ENCODE measurements at places on chromosomes 2 and 18. TPM values are rescaled to one million over a fixed set of nuclear protein-coding genes. Genes with fewer than 3 reads are reported as not detected.

Gene SLC11A1
- total RNA-seq = 122 TPM

Gene SLC8A1
- 13.7 TPM for total RNA-seq

Gene GAL3ST2
- total RNA-seq = 2.2 TPM

Gene BMP10
- total RNA-seq = not detected

Gene RAX
- total RNA-seq = not detected

Gene ZNF396
- total RNA-seq = 4.1 TPM

Gene MYO7B
- total RNA-seq = 0.78 TPM

Gene KIF5C
- total RNA-seq = 7.3 TPM

Gene PJVK
- 1.8 TPM for total RNA-seq

DNA sequence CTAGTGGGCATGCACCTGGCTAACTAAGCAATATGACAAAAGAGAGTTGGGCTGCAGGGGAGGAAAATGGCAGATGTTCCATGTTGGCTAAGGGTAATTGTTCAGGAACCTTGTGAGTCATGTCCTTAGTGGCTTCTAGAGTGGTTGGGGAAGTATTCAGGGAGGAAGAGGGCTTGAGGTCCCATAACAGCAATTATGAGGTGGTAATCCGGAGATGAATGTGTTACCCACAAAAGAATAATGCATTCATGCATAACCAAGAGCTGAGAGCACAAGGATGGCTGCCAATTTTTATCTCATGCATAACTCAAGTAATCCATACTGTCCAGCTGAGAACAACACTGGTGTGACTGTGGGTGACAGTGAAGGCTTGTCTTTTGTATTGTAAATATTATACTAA lies 42.9 kb downstream of the TMEFF2 start:
- no peak for DNase-seq

DNA sequence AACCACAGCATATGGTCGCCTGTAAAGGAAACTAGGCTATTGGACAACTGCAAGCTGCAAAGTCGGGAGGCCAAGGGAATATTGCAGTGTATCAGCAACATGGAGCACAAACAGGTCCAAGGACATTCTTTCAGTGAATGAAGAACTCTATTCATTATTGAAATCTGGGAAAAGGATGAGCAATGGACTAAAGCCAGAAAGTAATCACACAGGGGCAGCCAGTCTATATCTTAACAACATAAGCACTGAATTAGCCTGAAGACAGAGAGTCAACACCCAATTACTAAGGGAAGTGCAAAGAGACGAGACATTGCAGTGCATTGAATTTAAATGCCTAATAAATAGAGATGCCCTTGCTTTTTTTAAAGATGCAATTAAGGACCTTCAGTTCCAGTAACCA lies 615.5 kb upstream of the SETBP1 start:
- no peak for DNase-seq

DNA sequence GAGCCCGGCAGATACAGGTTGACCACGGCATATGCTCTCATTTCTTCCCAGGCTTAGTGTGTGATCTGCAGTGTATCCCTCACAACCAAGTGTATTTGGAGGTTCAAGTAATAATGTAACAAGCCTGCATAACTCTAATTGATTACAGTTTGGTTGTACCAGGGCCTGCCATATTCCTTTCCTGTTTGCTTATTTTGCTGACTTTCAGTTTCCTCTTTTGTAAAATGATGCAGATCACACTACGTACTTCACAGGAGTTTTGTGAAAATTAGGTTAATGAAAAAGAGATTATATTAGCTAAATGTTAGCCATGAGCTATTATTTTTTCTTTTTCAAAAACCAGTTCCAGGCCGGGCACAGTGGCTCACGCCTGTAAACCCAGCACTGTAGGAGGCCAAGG lies 25.8 kb downstream of the SLC3A1 start:
- no peak for DNase-seq

GRCh38 chr2:239265681-239266433 lies 135.0 kb downstream of the HDAC4 start:
- DNase-seq = no peak

GRCh38 chr2:27322301-27322765 lies 564 bp downstream of the MPV17 start:
- no peak for DNase-seq

GRCh38 chr2:9230051-9230802 lies 23.6 kb downstream of the ASAP2 start:
- DNase-seq = no peak

DNA sequence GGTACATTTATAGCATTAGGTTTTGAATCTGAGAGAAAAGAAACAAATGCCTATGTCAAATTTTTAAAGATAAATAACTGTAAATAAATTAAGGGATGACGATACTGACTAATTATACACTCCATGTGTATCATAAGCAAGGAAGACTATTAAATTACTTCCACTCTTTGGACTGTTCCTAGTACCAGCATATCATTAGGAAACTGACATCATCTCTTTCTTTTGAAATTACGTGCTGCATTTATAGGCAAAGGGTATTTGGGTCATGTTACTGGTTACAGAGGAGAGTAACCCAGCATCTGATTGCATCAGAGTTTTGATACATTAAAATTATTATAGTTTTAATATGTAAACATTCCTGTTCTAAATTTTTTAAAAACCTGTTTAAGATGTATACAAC lies 309.7 kb downstream of the XIRP2 start:
- no peak for DNase-seq

- DNase-seq = no peak
Measured at GRCh38 chr2:139142252-139142880, 362.2 kb upstream of the NXPH2 start.

GRCh38 chr2:60079562-60079961 lies 473.9 kb downstream of the BCL11A start:
- no peak for DNase-seq

- DNase-seq = no peak
Measured at GRCh38 chr2:118940486-118941120, 1.4 kb upstream of the MARCO start.

DNA sequence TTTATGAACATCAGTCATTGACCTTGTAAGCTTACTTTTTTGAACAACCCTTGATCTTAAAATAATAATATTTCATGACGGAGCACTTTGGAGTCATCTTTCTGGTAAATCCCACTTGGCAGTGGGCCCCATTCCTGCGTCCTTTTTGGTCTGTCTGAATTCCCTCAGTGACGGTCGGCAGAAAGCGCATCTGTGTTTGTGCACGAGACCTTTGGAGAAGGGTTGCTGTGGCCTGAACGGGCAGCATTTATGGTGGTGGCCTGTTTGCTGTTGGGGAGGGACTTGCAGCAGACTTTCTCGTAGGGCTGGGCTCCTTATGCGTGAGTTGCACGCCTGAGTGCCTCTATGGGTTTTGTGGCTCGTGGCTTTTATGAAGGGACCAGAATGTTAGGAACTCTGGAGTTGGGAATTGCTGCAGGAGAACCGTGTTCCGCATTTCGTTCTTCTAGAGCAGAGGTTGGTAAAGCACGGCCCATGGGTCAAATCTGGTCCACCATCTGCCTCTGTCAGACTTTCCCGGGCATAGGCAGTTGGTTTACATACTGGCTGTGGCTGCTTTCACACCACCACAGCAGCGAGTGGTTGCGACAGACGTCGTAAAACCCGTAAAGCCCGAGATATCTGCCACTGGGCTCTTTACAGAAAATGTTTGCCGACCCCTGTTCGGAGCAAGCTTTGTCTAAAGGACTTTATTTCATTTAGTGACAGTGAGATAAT lies 30.8 kb downstream of the LPIN1 start:
- DNase-seq = no peak

All from thoracic aorta (tissue), 2 donors.